Omental fat pad (tissue), 4 donors: ENCODE measurements at places on chromosomes 5 and 9. TPM values are rescaled to one million over a fixed set of nuclear protein-coding genes. Genes with fewer than 3 reads are reported as not detected.

WDR38 gene
- total RNA-seq = not detected

UBAP2 gene
- total RNA-seq = 22.2 TPM

LRRC19 gene
- not detected for total RNA-seq

PCDHGB7 gene
- total RNA-seq = 7.8 TPM

CDX1 gene
- total RNA-seq = not detected

TMEM171 gene
- total RNA-seq = not detected

IRX2 gene
- 0.19 TPM for total RNA-seq

COL27A1 gene
- total RNA-seq = 10.0 TPM

GZMA gene
- 0.96 TPM for total RNA-seq

GAPT gene
- 0.72 TPM for total RNA-seq

SLC6A3 gene
- 0.60 TPM for total RNA-seq

PCDHB13 gene
- 2.3 TPM for total RNA-seq

CCL27 gene
- total RNA-seq = not detected

MRRF gene
- 36.7 TPM for total RNA-seq

MAP1B gene
- 603 TPM for total RNA-seq

CDKN2B gene
- total RNA-seq = 17.0 TPM

IL33 gene
- total RNA-seq = 37.2 TPM

NR2F1 gene
- total RNA-seq = 65.1 TPM

SLC25A2 gene
- not detected for total RNA-seq

MROH2B gene
- total RNA-seq = not detected

IL17B gene
- not detected for total RNA-seq

CCDC187 gene
- total RNA-seq = not detected

PAM gene
- 121 TPM for total RNA-seq

SPINK7 gene
- not detected for total RNA-seq

GPR150 gene
- 0.19 TPM for total RNA-seq

SHOC1 gene
- total RNA-seq = not detected

PFN3 gene
- total RNA-seq = not detected

HTR4 gene
- not detected for total RNA-seq

KIF4B gene
- not detected for total RNA-seq

C8G gene
- not detected for total RNA-seq

PCDHAC2 gene
- 10.0 TPM for total RNA-seq

TRPM3 gene
- total RNA-seq = 9.3 TPM

SPATA31C1 gene
- total RNA-seq = not detected

DRD1 gene
- not detected for total RNA-seq
